Renal cortex interstitium (tissue), 15 donors: ENCODE measurements at places on chromosomes 5 and 9. TPM values are rescaled to one million over a fixed set of nuclear protein-coding genes. Genes with fewer than 3 reads are reported as not detected.

RAB3C gene
- 1.2 TPM for polyA plus RNA-seq

FOXI1 gene
- polyA plus RNA-seq: 7.9 TPM

DNA sequence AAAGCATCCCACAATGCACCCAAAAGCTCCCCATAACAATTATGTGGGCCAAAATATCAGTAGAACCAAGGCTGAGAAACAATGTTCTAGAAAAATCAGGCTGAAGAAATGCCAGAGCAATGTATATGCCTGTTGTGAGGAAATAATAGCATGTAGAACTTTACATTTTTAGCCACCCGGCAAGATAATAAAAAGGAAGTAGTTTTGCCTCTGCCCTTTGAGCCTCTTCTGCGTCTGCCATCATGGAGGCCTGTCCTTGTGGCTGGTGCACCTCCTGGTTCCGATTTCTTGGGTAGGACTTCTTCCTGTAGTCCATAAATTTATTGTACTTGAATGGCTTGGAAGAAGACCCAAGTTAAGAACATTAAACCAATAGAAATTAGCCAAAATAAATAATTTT is 38.9 kb upstream of the TNFAIP8 start:
- DNase-seq: no peak

HACD4 gene
- 2.9 TPM for polyA plus RNA-seq

REEP2 gene
- polyA plus RNA-seq: 13.0 TPM

- no peak for DNase-seq
Measured at GRCh38 chr9:137880160-137880975, 2.8 kb downstream of the CACNA1B start.

PCA3 gene
- 0.83 TPM for polyA plus RNA-seq

MORN5 gene
- 3.0 TPM for polyA plus RNA-seq

- DNase-seq: no peak
Measured at GRCh38 chr9:21677387-21677786, 125.0 kb upstream of the MTAP start.

DNA sequence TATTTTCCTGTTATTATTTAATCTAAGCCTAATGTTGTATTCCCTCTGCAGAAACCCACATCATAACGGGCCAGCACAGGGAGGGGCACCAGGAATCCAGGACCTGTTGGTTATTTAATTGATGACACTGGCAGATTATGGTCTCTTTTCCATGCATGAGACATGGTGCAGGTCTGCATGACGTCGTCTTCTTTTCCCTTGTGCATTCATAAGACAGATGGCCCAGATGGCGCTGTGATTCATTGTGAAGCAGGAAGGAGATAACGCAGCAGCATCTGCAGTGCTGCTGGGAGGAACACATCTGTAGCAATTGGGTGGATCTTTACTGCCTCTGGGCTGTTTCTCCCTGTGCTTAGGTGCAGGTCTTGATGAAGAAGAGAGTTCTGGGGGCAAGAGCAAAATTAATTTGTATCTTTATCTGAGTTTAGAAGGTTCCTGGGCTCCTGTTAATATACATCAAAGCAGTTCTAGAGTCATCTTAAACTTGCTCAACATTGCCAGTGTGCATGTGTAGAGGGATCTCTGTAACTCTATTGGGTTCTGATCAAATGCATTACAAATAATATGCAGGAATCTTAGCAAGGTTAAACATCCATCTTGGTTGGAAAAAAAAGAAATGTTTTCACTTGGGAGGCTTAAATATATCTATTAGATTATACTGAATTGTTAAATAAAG is 176.1 kb downstream of the PCSK1 start:
- DNase-seq: no peak

IFNB1 gene
- polyA plus RNA-seq: not detected

LRRC19 gene
- polyA plus RNA-seq: 16.4 TPM

IFNA21 gene
- not detected for polyA plus RNA-seq

GRCh38 chr5:92594031-92594430 is 987.0 kb downstream of the NR2F1-AS1 start:
- no peak for DNase-seq

- no peak for DNase-seq
Measured at GRCh38 chr9:91186632-91187108, 175.0 kb downstream of the AUH start.

GRCh38 chr5:90381213-90381929 is 28.2 kb downstream of the CETN3 start:
- DNase-seq: no peak

- no peak for DNase-seq
Measured at GRCh38 chr5:342501-343460, 21.3 kb downstream of the AHRR start.

GRCh38 chr5:137071931-137072330 is 427.2 kb downstream of the SPOCK1 start:
- no peak for DNase-seq

DNA sequence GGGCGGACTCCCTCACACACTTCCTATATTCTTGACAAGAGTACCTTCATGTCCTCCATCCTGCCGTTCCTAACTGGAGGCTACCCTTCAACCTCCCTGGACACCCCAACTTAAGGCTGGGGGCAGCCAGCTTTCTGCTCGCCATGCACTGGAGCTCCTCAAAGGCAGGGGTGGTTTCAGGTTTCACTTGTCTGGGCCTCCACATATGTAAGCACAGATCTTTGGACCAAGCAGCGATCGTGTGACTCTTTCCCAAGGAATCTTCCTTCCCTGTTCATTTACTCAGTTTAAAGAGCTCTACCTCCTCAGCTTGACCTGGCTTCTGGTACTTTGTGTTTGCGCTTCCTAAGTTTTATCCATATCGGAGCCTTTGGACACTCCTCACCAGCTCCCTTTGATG is 34.2 kb upstream of the TRPC7 start:
- DNase-seq: no peak

RNF183 gene
- polyA plus RNA-seq: 4.6 TPM

COL23A1 gene
- 7.7 TPM for polyA plus RNA-seq

GRCh38 chr5:110917161-110917875 is 154.2 kb upstream of the TSLP start:
- no peak for DNase-seq

GRCh38 chr5:10279925-10280720 is 27.6 kb downstream of the CMBL start:
- DNase-seq: no peak

DDX41 gene
- polyA plus RNA-seq: 84.2 TPM

GBGT1 gene
- polyA plus RNA-seq: 1.8 TPM

DNA sequence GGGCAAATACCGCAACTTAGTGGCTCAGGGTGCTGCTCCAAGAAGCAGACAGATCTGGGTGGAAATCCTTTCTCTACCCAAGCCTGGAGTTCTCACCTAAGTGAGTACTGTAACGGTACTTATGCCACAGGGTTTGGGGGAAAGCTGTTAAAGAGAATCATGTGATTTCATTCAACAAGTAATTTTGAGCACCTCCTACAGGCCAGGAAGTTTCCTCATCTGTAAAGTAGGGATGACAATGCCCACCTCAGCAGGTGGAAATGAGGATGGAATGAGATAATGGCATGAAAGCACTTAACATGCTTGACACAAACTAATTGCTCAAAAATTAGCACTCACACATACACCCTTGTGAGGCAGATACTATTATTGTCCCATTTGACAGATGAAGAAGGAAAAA is 114.1 kb downstream of the JAKMIP2 start:
- no peak for DNase-seq

- no peak for DNase-seq
Measured at GRCh38 chr5:133472829-133473228, 139.5 kb downstream of the FSTL4 start.

DNA sequence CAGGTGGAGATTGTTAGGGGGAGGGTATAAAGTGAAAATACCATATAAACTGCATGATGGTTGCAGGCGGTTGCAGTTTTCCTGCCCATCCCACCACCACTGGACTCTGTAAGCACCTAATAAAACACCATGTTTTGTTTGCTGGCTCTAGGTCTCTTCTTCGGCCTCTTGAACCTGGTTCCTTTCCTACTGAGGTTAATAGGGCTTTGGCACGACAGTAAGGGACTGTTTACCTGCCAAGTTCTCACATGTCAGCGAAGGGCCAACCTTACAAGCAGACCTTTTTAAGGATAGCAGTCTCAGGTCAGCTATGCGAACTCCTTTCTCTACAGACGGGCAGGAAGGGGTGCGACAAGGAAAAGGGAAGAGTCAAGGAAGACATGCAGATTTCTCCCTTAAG is 3.4 kb upstream of the RFESD start:
- no peak for DNase-seq

- DNase-seq: no peak
Measured at GRCh38 chr9:70135176-70135575, 91.5 kb downstream of the MAMDC2 start.

- no peak for DNase-seq
Measured at GRCh38 chr5:171720086-171720485, 65.5 kb upstream of the SMIM23 start.

DNA sequence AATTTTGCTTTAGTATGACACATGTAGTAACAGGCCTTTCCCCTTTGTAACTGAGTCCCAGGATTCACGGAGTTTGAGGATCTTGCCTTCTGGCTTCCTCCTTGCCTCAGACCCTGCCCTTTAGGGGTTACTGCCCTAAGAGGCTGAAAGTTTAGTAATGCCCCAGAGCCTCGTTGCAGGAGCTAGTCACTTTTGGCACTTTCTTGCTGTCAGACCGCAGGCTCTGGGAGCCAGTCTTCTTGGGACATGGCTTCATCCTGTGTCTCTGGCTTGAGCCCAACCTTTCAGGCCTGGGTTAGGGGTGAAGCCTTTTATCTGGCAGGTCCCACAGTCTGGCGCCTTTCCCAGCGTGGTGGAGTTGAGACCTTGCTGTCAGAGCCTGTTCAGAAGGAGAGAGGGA is 185.6 kb upstream of the DMRT1 start:
- DNase-seq: no peak
